ENCODE measurements at places on chromosomes 12 and 14. TPM values are rescaled to one million over a fixed set of nuclear protein-coding genes. Genes with fewer than 3 reads are reported as not detected.

- H3K4me1 ChIP-seq, result no peaks in the 10 kb centered on the region
Measured at GRCh38 chr14:29803045-29803444, 124.6 kb downstream of the PRKD1 start.

DNA sequence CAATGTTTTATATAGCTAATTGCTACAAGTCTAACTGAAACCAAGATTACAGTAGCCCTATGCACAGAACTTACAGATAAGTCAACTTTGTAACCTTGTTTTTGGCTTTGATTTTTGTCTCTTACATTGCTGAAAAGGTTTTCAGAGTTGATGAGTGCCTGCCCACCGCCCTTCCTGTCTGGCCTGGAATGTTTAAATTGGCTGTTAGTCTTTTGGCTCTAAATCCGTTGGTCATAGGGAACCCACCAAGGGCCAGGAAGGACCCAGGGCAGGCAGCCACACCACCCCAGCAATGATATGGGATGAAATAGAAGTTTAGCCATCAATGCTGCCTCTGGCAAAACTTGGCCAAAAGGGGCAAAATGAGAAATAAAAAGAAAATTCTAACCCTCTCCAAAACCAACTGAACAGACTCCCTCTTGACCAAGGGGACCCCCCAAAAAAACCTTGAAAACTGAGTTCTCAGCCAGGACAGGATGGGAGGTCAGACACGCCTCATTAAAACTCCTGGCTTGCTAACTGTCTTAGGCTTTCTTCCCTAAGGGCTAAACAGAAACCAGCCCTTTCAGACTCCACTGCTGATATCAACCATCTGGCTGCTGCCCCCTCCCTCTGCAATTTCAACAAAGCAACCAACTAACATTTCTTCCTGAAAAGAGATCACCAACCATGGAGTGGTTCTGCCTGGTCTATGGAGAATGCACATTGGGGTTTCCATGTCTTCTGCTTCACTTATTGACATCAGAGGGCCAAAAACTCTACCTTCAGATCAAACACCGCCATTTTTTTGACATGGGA, 242.1 kb upstream of the NOS1 start:
- no peaks in the 10 kb centered on the region for H3K27me3 ChIP-seq
- DNase-seq, result peak; percentile 31
- no peaks in the 10 kb centered on the region for H3K36me3 ChIP-seq
- H3K4me3 ChIP-seq, result no peak overlapping the region
- no peak overlapping the region for H3K27ac ChIP-seq
- no peaks in the 10 kb centered on the region for H3K4me1 ChIP-seq

DNA sequence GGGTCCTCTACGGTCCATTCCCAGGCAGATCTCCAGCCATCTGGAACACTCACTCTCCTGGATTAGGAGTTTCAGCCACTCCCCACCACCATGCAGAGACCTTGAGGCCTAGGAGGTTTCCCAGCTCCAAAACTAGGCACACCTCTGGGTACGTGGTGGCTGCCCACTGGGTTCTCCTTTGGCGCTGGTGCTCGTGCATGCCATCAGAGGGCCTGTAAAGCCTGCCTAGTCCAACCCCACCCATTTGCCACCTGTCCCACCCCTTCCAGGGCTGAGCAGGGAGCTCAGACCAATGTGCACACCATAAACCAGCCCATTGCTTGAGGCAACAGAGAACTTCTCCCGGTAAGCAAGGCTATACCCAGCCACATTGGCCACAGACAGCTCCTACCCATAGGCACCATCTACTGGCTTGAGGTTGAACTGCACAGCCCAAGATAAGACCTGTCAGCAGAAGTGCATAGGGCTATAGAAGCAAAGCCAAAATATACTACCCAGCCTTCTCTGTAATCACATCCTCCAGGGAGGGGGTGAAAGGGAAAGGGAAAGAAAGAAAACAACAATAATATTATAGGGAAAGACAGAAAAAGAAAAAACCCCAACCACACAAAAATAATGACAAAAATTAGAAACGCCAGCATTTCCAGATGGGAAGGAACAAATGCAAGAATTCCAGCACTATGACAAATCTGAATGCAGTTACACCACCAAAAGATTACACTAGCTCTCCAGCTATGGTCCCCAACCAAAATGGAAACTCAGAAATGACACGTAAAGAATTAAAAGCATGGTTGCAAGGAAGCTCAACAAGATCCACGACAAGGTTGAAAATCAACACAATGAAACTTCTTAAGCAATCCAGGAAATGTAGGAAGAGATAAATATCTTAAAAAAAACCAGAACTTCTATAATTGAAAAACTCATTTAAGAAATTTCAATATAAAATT, 111.9 kb upstream of the CCDC175 start:
- no peaks in the 10 kb centered on the region for H3K36me3 ChIP-seq
- peak; percentile 71 for DNase-seq
- no peak overlapping the region for H3K4me3 ChIP-seq
- no peaks in the 10 kb centered on the region for H3K27me3 ChIP-seq
- H3K4me1 ChIP-seq, result no peaks in the 10 kb centered on the region
- H3K27ac ChIP-seq, result no peak overlapping the region

SRRM4 gene
- not detected for total RNA-seq

- no peaks in the 10 kb centered on the region for H3K4me1 ChIP-seq
- H3K4me3 ChIP-seq, result no peak overlapping the region
- H3K27ac ChIP-seq, result no peak overlapping the region
- no peaks in the 10 kb centered on the region for H3K36me3 ChIP-seq
Measured at GRCh38 chr12:11849757-11850504, 200.5 kb downstream of the ETV6 start.

DNA sequence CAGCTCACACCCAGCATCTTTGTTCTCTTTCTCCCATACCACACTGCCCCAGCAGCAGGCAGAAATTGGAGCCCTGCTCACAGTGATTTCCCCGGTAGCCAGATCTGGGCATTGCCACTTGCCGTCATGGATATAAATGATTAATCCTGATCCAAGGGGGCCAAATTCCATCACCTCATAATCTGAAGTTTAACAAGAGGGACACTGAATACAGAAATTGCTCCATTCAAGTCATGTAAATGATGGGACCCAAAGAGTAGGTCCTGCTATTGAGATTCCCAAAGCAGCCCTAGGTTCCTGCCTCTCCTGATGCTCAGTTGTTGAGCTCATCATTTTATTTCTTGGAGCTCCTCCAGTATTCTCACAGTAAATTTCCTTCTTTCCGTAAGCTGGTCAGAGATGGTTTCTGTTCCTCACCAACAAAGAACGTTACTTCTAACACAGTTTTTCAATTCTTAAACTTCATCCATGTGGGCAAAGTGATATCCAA, 11.7 kb downstream of the ITPR2 start:
- DNase-seq, result no peak
- no peaks in the 10 kb centered on the region for H3K4me1 ChIP-seq
- no peak overlapping the region for H3K27ac ChIP-seq
- no peak overlapping the region for H3K4me3 ChIP-seq

DNA sequence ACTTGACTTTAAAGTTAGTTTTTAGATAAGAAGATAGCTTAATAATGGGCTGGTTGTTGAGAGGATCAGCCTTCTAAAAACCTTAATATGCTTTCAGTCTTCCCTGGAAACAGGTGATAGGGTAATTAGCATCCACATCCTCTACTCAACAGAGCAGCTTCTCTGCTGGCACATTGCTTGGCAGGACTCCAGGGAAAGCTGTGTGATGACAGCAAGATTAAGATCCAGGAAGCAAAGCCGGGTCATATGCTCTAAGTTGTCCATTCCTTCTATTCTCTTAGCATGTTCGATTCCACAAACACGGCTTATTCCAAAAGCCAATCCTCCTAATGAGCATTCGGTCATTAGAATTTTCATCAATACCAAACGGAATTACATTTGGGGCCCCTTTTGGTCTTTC, 87.0 kb downstream of the HMGA2 start:
- peak overlapping the region; percentile 5 for H3K27ac ChIP-seq
- peaks cover 19% of the 10 kb centered on the region for H3K36me3 ChIP-seq
- no peak overlapping the region for H3K4me3 ChIP-seq
- H3K27me3 ChIP-seq, result no peaks in the 10 kb centered on the region

- peak overlapping the region; percentile 58 for H3K4me3 ChIP-seq
- peaks cover 37% of the 10 kb centered on the region for H3K4me1 ChIP-seq
- no peaks in the 10 kb centered on the region for H3K27me3 ChIP-seq
- H3K27ac ChIP-seq, result peak overlapping the region; percentile 62
- no peak for DNase-seq
- no peaks in the 10 kb centered on the region for H3K36me3 ChIP-seq
Measured at GRCh38 chr12:53048033-53048779, 1.7 kb upstream of the TNS2 start.

All from SJCRH30 (cell line).